ENCODE measurements at places on chromosomes 4 and X.

DNA sequence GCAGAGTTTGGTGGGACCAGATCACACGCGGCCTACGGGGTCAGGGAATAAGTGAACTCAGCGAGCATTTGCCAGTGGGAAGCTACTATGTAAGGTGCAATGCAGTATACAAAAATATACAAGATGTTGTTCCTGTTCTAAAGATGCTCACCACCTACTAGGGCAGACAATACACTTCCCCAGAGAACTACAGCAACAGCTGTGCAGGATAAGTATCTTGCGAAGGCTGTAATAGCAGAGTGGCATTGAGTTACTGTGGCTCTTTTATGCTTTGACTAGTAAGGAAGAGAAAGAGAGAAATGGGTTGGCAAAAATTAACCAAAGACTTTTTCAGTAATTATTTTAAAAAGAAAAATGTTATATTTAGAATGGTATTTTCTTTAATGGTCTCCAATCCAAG lies 61.2 kb downstream of the CDS1 start:
- DNase-seq, result no peak

DNA sequence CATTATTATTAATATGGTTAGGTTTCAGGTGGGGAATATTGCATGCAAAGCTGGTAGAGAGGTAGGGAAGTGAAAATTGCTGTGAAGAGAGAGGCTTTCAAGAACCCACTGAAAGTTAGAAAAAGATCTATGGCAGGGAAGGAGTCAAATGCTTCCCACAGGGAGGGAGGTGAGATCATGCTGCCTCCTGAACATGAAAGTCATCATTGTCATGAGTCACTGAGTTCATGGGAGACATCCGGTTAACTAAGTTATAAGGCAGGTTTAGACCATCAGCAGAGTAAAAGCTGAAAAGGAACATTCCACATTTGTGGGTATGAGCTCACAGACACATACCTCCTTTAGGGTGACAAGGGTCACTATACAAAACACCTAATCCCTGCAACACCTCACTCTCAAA lies 16.2 kb downstream of the GATB start:
- DNase-seq, result no peak

DNA sequence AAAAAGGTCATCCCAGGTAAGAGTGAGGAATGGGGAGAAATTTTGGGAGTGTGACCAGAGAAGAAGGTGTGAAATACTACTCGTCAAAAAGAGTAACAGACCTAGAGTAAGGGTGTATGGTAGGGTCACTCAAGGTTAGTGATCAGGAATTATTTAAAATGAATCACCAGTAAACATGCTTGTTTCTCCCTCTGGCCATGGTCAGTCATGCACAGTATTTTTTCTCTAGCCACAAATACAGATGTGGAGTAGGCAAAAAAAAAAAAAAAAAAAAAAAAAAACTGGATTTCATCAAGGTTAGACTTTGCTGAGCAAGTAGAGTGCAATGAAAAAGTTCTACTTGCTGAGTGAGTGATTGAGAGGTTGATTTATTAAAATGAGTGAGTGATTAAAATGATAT lies 34.2 kb upstream of the SLIT2 start:
- no peak for DNase-seq

DNA sequence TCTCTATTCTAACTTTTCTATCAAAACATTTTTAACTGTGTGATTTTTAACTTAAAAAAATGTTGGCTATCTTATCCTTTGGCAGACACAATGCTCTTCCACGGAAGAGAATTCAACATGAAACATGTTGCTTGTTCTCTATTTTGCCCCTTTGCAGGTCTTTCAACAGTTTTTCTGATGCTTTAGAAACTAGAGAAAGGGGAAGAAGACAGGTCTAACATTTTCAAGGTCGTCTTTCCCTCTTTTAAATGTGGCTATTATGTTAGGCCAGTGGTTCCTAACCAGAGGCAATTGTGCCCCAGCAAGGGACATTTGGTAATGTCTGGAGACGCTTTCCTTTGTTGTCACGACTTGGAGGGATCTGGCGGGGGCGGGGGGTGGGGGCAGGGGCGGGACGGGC lies 95.0 kb downstream of the SH3KBP1 start:
- DNase-seq, result no peak

DNA sequence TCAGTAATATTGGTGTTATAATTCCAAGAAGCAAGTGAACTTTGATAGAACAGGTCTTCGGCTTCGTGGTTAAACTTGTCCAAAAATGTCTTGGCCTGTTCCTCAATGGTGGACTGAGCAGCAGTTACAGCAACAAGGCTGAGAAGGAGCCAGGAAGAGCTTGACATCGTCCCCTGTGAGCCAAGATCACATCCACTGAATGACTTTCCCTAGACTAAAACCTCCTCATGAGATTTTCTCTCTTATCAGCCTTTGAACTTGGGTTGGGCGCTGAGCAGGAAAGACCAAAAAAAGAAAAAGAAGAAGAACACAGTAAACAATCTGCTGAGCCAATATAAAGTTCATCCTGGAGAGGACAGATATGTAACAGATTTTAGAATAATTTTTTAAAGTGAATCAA lies at the start of gene ACE2:
Gene ACE2 (minus strand): TSS at position 216 of the 400 bp plus-strand sequence. CDS start 49 bp downstream, at position 167.
- peak; percentile 25 for DNase-seq

DNA sequence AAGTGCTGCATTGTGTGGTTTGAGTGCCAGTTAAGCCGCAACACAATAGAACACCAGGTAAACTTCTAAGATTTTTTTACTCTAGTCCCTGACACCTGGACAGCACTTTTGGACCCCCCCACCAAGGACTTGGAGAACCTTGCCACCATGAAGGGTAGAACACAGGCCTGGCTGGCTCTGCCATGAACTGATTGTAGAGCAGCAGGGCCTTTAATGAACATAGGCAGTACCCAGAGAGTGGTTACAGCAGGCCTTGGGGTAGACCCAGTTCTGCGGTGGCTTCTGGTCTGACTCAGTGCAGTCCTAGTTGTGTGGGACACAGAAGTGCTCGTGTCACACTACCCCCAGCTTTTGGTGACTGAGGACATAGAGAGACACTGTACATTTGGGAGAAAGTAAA lies 648.3 kb downstream of the PCDH19 start:
- DNase-seq, result no peak

DNA sequence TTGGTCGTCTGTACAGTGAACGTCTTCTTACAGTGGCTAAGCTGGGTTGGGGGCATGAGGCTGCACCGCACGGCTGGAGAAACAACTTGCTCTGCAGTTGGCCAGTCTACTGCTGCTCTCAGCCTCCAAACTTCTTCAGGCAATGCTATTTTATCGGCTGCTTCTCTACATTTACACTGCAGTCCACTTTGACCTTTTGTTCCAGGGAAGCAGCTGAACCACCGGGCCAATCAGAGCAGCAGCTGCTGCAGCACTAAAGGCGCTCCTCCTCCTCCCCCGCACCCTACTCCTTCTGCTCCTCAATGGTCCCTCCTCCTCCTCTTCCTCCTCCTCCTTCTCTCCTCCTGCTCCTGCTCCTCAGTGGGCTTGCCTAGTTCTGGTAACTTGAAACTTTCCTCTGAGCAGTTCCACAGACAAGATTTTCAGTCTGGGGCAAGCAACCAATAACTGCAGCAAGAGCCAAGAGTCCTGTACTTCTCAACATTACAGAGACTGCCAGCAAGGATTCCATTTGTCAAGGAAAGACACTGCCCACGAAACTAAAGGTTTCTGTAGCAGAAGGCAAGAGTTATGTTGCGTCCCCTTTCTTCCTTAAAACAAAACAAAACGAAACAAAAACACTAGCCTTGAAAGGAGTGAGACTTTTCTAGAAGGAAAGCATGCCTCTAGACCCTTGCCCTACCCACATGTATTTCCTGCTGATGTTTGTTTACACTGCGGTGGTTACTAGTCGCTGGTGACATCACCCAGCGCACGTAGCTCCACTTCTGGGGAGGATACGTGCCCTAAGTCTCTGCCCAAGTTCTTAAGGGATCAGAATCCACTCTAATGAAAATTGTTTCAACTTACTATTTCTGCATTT lies 125.7 kb upstream of the NAP1L5 start:
- peak; percentile 98 for DNase-seq

- DNase-seq, result no peak
Observed at GRCh38 chrX:11050013-11050412, 61.1 kb upstream of the HCCS start.
